Stimulated activated CD8-positive, alpha-beta memory T cell treated with anti-CD3 and anti-CD28 coated beads, Interleukin-7, amount 100 ng/mL, for 24 hours (primary cell): ENCODE measurements at places on chromosomes 3 and 15.

DNA sequence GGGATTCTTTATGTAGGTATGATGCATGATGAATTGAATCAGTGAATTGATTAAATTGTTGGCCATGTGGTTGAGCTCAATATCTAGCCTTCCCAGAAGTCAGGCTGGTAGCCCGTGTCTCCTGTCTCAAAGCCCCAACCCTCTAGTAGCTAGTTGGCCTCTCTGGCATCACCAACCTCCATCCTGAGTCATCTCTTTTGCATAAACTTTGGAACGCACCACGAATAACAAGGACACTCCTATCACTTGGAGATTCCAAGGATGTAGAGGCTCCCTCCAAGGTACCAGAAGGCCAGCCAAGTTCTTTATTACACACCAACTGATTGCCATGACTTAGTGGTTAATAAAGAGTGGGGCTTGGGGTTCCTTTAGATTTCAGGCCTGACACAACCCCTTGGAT, 148.4 kb downstream of the APBA2 start:
- no peak for DNase-seq

DNA sequence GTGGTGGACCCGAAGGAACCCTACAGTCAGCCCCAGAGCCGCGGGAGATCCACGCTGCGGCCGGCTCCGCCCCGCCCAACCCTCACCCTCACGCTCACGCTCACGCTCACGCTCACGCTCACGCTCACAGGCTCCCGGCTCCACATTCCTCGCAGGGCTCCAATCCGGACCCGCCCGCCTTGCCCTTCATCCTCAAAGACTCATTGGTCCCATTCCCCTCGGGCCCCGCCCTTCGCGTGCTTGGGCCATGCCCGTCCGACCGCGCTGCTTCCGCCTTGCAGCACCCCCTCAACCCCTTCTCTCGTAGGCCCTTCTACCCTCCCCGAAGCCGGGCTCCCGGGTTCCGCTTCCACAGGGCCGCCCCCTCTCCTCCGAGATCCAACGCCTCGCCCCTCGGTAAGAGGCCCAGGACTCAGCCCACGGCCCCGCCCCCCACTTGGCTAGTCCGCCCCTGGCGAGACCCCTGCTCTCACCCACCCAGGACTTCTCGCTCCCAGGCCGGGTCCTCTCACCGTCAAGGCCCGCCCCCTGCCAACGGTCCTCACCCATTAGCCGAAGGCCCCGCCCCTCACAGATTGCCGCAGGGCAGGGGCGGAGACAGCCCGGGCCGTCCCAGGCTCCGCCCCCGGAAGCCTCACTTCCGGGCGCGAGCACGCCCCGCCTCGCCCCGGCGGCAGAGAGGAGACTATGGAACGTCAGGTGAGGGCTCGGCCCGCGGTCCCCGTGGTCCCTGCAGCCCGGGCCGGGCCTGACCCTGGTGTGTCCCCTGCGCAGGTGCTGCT, at the start of gene APEH:
APEH (plus strand) TSS at position 637 of the 782 bp plus-strand sequence; CDS start at position 688, 51 bp downstream.
- DNase-seq, result peak; percentile 95

DNA sequence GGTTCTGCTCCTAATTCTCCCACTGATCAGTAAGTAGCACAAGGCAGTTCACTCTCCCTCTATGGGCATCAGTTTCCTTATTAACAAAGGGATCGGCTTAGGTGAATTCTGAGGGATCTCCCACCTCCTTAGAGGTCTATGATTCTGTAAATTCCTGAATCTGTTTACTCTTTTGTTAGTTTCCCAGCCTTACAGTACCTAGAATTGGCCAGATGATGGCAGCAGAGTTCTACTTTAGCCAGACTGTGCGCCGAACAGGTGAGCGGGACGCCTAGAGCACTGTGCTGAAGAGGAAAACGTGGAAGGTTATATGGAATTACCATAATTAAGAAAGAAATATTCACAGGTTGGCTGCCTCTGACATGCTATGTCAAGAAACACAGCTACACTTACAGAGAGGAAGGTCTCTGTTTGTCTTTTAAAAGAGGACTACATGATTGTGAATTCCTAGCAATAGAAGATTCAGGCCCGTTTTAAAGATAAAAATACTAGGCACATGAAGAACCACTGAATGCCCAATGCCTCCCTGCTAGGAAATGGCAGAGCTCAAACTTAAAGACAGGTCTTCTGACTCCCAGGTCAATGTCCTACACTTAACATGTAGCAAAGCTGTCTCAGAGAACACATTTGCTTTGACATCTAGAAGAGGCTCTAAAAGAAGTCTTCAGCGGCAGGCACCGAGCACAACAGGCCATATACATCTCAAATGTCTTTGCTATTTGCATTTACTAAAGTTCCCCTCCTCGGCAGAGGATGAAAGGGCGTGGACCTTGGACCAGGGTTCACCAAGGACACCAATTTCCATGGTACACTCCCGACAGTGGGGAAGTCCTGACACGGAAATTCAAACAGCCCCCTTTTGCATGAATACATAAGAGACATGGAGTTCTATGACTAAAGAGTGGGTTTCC, 259.9 kb downstream of the FGF12 start:
- peak; percentile 13 for DNase-seq

- no peak for DNase-seq
Measured at GRCh38 chr3:4710191-4710590, 217.0 kb downstream of the ITPR1 start.

GRCh38 chr15:37903919-37904625, 30.4 kb upstream of the TMCO5A start:
- DNase-seq, result no peak

DNA sequence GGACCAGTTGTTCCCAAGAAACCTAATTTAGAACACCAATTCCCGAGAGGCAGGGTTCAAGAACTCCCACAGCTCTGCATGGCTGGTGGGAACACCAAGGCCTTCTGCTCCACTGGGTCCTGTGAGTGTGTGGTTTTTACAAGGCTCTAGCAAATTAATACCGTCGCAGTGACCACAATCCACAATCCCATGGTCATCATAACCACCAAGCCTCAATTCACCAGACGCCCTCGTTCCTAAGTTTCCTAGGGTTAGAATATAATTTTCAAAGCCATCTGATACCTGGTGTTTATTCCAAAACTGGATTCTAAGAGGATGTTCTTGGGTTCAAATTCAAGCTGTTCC, 114.9 kb upstream of the RPL32 start:
- no peak for DNase-seq

DNA sequence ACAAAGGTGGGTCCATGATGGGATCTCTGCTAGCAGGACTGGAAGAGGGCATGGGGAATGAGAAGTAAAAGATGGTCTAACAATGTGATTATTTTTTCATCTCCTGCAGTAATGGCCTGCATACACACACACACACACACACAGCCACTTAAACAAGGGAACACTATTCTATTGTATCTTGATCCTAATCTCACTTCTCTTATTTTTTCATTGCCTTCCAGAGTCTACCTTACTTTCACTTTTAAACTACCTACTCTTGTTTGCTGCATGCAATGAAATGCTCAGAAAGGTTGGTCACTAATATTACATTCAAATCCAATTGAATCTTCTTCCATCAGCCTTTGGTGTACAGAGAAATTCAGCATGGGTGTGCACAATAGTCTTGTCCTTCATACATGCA, 853.8 kb downstream of the IGSF11 start:
- DNase-seq, result no peak

DNA sequence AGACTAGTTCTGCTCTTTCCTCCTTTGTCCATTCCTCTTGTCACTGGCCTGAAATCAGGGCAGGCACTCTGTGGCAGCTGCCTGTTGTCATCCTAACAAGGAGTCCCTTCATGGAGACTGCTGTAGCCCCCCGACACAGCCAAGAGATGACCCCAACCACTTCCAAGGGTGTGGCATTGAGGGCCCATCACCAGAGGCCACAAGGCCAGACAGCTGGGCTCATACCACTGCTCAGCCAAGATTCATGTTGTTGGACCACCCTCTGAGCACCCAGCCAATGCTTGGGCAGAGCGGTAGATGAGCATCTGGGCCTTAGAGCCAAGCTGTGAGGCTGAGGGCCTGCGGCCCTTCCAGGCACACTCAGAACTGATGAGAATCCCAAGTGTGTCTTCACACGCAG, 85.4 kb downstream of the EPHB1 start:
- DNase-seq, result no peak

DNA sequence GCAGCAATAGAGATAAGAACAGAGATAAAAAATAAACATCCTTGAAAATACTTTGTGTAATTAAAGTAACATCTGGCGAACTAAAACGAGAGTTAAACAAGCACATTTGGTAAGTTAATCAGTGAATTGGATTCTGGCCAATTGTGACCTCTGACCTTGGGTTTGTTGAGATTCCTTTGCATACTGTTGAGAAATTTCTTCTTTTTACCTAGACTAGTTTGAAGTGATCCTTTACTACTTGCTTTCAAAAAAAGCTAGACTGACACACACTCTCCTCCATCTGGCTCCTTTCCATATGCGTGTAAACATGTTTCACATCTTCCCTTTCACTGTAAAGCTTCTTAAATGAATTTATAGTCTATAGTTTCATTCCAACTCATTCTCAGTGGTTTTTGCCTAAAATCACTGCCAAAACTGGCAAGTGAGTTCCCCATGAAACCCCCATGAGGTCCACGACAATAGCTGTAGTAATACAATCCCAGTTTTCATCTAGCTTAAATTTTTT, 17.3 kb upstream of the GBE1 start:
- DNase-seq, result no peak

DNA sequence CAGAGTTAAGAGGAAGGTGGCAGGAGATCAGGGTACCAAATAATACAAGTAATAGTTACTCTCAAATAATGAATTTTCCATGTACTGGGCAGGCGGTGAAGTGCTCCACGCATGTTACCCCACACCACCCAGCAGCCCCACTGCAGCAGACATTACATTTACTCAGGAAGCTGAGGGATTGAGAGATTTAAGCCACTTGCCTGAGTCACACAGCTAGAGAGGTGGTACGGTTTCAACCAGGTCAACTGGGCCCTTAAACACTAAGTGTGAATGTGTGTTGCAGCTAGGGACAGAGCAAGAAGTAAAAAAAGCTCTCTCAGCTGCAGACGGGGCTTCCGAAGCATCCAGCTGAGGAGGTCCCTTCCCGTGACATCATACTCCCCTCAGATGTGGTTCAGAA, 91.3 kb downstream of the PRICKLE2 start:
- DNase-seq, result no peak

- DNase-seq, result no peak
Measured at GRCh38 chr15:75154461-75155062, 47.1 kb upstream of the C15orf39 start.

- no peak for DNase-seq
Measured at GRCh38 chr3:24156466-24156865, 211.4 kb downstream of the NR1D2 start.

DNA sequence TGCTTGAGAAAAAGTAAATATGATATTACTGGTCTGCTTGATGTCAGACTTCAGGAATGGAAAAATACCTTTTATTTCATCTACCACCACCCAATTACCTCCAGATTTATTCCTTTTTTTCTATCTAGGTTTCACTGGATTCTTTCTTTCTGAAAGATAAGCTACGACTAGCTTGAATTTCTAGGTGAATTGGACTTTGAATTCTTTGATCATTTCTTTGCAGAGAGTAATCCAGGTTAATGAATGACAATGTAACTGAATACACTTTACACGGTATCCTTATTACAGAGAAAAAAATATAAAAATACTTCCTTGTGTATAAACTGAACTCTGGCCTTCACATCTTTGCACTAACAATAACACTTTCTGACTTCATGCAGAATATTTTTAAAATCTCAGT, 59.5 kb upstream of the TRPC1 start:
- no peak for DNase-seq

DNA sequence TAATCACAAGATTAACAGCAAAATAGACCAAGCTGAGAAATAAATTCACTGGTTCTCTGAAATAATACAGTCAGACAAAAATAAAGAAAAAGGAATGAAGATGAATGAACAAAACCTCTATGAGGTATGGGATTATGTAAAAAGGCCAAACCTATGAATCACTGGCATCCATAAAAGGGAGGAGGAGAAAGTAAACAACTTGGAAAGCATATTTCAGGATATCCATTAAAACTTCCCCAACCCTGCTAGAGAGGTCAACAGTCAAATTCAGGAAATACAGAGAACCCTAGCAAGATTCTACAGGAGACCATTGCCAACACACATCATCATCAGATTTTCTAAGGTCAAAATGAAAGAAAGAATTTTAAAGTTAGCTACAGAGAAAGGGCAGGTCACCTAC, 649.7 kb upstream of the CBLB start:
- no peak for DNase-seq

- no peak for DNase-seq
Measured at GRCh38 chr3:117114517-117115265, 405.1 kb downstream of the TUSC7 start.

DNA sequence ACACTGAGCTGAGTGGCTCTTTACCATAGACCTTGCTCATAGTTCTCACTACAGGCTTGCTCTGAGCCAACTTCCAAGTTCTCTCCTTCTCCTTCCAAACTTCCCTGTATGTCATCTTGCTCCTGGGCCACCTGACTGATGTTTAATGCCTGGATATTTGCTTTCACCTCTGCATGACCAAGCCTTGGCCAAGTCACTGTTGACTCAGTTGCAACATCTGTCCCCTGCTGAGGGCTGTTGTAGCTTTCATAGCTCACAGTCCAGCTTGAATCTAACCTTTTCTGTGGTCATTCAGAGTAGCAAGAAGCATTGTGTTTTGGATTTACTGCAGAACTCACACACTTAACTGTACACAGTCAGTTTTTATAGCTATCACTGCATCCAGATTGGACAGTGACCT, 171.8 kb upstream of the ROPN1 start:
- no peak for DNase-seq

DNA sequence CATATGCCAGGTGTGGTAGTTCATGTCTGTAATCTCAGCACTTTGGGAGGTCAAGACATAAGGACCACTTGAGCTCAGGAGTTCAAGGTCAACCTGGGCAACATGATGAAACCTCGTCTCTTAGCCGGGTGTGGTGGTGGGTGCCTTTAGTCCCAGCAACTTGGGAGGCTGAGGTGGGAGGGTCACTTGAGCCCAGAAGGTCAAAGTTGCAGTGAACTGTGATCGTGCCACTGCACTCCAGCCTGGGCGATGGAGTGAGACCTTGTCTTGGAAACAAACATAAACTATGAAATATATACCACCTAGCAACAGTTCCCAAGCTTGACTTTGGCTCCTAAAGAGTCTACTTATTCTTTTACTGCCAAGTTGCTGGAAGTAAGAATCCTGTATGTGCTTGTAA, 30.9 kb downstream of the UBE3A start:
- no peak for DNase-seq

GRCh38 chr15:98889930-98890695, 117.5 kb downstream of the PGPEP1L start:
- DNase-seq, result no peak

DNA sequence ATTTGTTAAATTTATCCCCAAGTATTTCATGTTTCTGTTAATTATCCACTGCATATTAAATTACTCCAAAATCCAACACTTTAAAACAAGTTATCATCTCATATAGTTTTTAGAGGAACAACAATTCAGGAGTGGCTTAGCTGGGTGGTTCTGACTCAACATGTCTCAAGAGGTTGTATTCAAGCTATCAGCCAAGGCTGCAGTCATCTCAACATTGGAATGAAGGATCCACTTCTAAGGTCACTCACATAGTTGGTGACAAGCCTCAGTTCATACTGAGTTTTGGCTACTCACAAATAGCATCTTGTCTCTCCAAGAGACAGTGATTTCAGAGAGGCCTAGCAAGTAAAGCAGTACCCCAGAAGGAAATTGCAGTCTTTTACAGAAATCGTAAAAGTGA, 134.7 kb downstream of the NR2E3 start:
- no peak for DNase-seq

GRCh38 chr3:42473083-42473932, 29.1 kb upstream of the VIPR1 start:
- no peak for DNase-seq

GRCh38 chr3:46423588-46423987, 16.5 kb downstream of the CCRL2 start:
- DNase-seq, result no peak
